ENCODE measurements at places on chromosomes 5 and 9. TPM values are rescaled to one million over a fixed set of nuclear protein-coding genes. Genes with fewer than 3 reads are reported as not detected.
A peak's percentile ranks its signal among the peaks of the same experiment; 100 is the strongest.

DNA sequence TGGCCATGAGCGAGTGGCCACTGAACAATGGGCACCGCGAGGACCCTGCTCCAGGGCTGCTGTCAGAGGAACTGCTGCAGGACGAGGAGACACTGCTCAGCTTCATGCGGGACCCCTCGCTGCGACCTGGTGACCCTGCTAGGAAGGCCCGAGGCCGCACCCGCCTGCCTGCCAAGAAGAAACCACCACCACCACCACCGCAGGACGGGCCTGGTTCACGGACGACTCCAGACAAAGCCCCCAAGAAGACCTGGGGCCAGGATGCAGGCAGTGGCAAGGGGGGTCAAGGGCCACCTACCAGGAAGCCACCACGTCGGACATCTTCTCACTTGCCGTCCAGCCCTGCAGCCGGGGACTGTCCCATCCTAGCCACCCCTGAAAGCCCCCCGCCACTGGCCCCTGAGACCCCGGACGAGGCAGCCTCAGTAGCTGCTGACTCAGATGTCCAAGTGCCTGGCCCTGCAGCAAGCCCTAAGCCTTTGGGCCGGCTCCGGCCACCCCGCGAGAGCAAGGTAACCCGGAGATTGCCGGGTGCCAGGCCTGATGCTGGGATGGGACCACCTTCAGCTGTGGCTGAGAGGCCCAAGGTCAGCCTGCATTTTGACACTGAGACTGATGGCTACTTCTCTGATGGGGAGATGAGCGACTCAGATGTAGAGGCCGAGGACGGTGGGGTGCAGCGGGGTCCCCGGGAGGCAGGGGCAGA lies 53.3 kb downstream of the JADE2 start:
- DNase-seq: no peak

GRCh38 chr5:170532935-170533334 lies 29.1 kb downstream of the KCNIP1 start:
- no peak for DNase-seq

DNA sequence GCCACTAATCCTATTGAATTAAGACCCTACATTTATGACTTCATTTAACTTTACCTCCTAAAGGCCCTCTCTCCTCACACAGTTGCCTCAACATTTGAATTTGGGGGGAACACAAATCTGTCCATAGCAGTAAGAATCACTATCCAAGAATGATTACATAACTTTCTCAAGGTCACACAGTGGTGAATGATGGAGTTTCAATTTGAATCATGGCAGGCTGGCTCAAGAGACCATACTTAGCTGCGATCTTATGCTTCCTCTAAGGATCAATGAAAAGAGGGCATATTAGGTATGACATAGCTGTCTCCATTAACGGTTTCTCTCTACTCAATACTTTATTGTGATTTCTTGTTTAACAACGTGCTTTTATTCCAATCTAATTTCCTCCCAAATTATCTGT lies 44.1 kb upstream of the PDE4D start:
- DNase-seq: no peak

DNA sequence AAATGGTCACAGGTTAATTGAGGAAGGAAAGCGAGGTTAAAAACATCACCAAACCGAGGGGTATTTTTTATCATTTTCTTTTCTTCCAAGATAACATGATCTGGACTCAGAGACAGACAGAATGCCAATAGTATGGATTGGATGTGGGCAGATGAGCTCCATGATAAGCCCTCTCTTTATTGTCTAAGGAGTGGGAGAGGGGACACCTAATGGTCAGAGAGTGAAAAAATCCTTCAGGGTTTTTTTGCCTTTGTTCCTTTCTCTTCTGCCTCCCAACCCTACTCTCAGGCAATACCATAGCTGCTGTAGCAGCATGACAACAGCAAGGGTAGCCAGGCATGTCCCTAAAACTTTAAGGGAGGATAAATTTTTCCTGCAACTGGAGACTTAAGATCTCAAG lies 94.7 kb downstream of the DIRAS2 start:
- DNase-seq: no peak

CCL21 gene
- 49.3 TPM for total RNA-seq

- no peak for DNase-seq
These were observed 38.7 kb upstream of the CDKN2AIPNL start for GRCh38 chr5:134450374-134450773.

GRCh38 chr9:81266086-81266485 lies 423.3 kb downstream of the TLE1 start:
- no peak for DNase-seq

DNA sequence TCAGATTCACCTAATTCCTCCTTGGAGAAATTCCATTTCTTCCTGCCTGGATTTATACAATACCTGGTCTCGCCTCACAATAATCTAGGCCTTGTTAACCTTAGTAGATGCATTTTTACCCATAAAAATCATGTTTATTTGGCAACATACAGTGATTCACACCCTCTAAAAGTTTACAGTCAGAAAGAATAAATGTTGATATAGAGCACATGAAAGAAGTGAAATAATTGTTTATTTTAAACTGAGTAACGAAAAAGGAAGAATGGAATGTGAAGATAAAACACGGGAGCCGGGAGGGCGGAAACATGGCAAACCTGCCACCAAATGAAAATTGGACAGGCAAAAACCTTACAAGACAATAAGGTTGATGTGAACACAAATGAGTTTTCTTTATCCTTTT lies 28.9 kb upstream of the KCNN2 start:
- DNase-seq: no peak

ENC1 gene
- 54.6 TPM for total RNA-seq

GRCh38 chr9:79256691-79257213 lies 315.0 kb upstream of the TLE4 start:
- DNase-seq: peak; percentile 64

DNA sequence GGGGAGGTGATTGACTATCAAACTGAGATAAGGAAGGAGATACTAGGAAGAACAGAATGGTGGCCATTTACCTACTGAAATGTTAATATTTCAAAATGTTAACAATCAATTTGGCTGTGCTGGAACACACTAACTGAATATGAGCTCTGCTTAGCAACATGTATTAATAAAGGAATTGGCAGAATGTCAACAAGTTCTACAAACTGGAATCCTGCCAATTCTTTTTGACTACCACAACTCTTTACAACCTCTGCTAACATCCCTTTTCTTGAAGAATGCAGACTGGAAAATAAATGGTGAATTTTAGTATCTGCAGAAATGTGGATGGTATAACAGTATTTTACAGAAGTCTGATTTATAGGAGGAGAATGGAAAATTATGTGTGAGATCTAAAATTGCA lies 446.4 kb downstream of the ISL1 start:
- DNase-seq: peak; percentile 3

Measured in tongue (tissue), 3 donors.